ENCODE measurements at places on chromosomes 7 and 10.
A peak's percentile ranks its signal among the peaks of the same experiment; 100 is the strongest.

- no peak for DNase-seq
These were observed 22.3 kb upstream of the PRRT4 start for GRCh38 chr7:128383776-128384175.

- DNase-seq = no peak
These were observed 2.9 kb downstream of the RBP4 start for GRCh38 chr10:93598157-93598556.

GRCh38 chr7:82319674-82320118, 123.9 kb downstream of the CACNA2D1 start:
- DNase-seq = peak; percentile 79

GRCh38 chr7:84042110-84042539, 152.5 kb downstream of the SEMA3A start:
- DNase-seq = no peak

DNA sequence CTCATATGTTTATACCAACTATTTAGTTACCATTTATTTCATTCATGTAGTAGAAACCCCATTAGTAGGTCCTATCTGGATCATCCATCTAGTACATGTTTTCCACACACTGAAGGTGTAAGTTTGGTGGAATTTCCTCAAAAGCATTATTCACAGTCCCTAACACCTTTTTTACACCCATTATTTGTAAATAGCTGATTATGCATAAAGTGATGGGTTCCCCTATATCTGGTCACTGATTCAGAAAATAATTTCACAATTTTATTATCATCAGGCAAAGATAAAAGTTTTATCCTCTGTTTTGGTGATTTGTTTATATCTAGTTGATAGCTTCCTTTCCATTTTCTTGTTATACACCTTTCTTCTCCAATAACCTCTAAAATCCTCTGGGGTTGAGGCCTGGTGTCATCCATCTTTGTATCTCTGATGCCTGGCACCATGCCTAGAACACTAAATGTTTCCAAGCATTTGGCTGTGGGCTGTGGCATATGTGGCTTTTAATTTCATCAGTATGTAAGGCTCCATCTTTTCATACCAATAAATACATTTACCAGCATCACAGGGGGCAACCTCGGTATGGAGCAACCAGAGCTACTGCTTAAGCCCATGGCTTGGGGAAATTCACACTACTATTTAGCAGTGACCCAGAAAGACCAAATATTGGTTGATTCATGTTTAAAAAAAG, 1089.5 kb upstream of the LRRN3 start:
- DNase-seq = no peak

GRCh38 chr10:47378183-47378510, 5.9 kb downstream of the ZNF488 start:
- DNase-seq = no peak

GRCh38 chr10:42790835-42791234, 8.2 kb downstream of the BMS1 start:
- no peak for DNase-seq

GRCh38 chr10:116627386-116627933, 6.7 kb downstream of the PNLIPRP2 start:
- DNase-seq = no peak

DNA sequence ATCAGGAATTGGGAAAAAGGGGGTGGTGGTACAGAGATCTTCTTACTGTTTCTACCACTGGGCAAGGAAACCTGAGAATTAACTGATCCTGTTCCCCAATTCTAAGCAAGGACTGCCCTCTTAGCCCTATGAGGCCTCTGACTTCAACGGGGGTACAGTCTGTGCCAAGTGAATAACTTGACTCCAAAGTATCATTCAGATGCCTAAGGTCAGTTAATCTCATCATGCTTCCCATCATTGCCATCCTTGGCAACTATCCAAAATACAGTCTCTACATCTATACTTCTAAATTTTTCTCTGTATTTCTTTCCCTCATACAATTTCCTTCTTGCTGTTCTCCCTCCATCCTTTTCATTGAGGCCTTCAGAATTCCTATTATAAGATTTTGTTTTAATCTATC, 10.5 kb downstream of the PPP3CB start:
- no peak for DNase-seq

DNA sequence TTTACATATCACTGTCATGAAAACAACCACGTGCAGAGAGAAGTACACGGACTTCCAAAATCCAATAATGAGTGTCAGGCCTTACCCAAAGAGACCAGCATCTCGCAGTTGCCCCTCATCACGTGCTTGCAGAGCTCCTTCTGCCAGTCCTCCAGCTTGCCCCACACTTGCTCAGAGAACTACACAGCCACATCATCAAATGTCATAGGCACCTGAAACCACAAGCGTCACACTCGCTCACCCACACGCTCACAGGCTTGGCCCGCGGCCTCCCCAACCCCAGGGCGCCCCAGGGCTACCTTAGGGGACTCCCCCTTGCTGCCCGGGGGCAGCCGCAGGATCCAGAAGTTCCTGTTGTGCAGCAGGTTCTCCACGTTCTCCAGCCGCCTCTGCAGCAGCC, 123.4 kb upstream of the ZNF746 start:
- no peak for DNase-seq

DNA sequence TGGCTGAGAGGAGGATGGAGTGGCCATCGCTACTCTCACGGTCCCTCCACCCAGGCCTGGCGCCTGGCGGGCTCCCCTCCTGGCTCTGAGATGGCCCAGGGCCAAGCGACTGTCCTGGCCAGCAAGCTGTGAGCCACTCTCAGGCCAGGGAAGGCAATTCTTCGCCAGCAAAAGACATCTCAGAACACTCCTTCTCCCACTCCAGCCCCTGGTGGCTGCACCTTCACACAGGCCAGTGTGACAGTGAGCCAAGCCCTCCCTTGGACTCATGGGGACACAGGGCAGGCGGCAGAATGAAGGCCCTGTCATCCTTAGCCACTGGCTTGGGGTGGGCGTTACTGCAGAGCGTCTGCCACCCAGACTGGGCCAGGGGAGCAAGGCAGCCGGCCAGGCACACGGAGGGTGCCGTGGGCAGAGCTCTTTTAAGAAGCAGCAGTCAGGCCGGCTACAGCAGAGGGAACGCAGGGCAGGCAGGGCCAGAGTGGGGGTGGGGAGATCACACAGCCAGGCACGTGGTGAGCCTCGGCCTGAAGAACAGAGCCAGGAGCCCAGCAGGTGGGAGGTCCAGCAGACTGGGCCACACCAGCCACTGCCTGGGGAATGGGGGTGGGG, 14.4 kb downstream of the STK32C start:
- no peak for DNase-seq

- DNase-seq = peak; percentile 7
These were observed 102.7 kb downstream of the ZNF248 start for GRCh38 chr10:37754538-37755323.

DNA sequence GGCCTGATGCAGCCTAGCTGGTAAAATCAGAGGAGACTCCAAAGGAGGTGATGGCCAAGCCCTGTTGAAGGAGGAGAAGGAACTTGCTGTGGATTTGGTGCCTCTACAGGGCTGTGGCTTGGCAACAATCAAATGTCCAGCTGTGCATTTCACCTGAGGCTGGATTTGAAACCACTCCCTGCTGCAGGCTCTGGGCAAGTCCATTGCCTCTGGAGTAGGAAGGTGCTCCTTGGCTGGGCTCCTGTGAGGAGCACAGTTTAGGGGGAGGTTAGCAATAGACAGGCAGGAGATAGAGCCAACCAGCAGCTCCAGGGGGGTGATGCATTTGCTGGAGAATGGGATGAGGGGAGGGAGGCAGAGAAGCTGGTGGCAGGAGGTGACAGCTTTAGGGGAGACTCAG, 26.5 kb downstream of the CDH23 start:
- DNase-seq = no peak

DNA sequence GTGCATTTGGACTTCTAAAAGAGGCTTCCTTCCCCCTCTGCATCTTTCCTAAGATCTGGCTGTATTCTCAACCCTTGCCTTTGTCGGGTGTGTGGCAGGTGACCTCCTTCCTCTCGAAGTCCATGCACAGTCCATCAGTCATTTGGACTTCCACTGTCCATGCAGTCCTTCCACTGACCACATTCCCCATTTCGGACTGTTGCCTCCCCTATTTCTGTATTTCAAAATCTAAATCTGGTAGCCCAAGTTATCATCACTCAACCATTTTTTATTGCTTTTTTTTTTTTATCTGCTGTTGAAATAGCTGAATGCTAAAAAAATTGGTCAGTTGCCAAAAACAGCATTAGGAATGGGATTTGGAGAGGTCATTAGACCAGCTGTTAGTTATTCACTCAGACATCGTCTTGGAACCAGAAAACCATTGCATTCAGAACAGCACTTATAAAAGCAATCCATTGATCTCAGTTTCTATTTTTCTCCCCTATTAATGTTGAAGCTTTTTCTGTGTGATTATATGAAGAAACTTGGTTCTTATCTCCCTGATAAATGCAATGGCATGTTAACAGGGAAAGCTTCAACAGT, 575.6 kb downstream of the KIF20B start:
- DNase-seq = no peak

GRCh38 chr7:100384628-100385294, 11.5 kb downstream of the PILRA start:
- no peak for DNase-seq

DNA sequence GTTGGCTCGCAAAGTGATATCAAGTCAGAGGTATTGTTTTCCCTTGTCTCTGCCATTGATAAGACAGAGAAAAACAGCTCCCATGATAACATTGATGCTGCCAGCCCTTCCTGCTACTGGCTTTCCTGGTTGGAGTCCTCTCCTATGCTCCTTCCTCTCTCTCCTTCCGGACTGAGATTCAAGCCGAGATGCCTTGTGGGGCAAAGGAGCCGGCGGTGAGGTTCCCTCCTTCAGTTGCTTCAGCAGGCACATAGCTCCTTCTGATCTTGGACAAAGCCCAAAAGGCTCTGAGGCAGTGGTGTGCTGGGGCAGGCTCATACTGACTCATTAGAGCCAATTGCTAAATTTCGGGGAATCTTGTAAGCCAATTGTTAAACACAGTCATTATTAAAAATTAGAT, 8.8 kb upstream of the ZCCHC24 start:
- no peak for DNase-seq

DNA sequence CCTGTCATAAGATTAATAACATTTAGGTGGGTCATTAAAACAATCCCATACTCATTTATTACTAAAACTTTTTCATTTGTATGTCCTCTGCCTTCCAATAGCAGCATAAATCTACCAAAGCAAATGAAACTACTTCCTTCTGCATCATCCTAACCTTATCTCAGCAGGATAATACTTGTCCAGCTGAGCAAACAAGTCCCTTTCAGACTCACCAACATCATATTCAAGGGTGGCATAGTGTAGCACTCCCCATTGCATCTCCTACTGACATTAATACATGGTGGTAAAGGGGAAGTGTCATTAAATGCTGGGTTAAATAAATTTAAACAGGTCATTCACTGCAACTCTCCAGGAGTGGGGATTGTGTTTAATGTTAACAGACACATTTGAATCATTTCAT, 3.4 kb upstream of the MINDY3 start:
- DNase-seq = no peak

GRCh38 chr7:74362266-74362665, 73.1 kb downstream of the CLIP2 start:
- no peak for DNase-seq

DNA sequence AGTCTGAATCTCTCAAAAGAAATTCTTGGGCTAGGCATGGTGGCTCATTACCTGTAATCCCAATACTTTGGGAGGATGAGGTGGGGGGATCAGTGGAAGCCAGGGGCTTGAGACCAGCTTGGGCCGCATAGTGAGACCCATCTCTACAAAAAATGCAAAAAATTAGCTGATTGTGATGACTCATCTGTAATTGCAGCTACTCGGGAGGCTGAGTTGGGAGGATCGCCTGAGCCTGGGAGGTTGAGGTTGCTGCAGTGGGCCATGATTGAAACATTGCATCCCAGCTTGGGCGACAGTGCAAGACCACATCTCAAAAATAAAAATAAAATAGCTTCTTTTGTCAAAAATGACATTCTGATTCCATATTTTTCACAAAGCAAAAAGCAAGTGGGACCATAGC, 644.8 kb upstream of the FOXK1 start:
- no peak for DNase-seq

- DNase-seq = no peak
These were observed 395.9 kb downstream of the TFEC start for GRCh38 chr7:115634633-115635032.

GRCh38 chr10:50992972-50993766, 81.1 kb upstream of the PRKG1 start:
- no peak for DNase-seq

GRCh38 chr10:129741280-129741977, 222.6 kb downstream of the EBF3 start:
- no peak for DNase-seq

DNA sequence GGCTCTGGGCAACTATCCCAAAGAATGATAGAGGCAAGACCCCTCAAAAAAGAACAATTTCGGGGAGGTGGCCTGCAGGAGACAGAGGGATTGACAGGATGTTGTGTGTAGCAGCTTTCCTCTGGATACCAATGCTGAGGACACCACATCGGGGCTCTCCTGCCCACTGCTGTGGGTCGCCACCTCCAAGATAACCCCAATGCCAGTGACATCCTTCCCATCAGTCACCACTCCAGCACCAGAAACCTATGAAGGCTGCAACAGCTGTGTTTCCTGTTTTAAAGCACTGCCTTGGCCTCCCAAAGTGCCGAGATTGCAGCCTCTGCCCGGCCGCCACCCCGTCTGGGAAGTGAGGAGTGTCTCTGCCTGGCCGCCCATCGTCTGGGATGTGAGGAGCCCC, 17.6 kb downstream of the ARHGAP19 start:
- no peak for DNase-seq

DNA sequence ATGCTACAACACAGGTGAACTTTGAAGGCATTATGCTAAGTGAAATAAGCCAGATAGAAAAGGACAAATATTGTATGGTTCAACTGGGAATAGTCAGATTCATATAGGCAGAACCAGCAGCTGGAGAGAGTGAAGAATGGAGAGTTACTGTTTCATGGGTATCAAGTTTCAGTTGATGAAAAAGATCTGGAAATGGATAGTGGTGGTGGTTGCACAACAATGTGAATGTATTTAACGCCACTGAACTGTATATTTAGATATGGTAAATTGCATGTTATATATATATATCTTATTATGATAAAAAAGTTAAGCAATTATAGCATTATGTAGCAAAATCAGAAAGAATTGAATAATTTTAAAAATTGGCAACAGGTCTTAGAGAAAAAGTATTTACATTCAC, 3.9 kb downstream of the LMBR1 start:
- no peak for DNase-seq

DNA sequence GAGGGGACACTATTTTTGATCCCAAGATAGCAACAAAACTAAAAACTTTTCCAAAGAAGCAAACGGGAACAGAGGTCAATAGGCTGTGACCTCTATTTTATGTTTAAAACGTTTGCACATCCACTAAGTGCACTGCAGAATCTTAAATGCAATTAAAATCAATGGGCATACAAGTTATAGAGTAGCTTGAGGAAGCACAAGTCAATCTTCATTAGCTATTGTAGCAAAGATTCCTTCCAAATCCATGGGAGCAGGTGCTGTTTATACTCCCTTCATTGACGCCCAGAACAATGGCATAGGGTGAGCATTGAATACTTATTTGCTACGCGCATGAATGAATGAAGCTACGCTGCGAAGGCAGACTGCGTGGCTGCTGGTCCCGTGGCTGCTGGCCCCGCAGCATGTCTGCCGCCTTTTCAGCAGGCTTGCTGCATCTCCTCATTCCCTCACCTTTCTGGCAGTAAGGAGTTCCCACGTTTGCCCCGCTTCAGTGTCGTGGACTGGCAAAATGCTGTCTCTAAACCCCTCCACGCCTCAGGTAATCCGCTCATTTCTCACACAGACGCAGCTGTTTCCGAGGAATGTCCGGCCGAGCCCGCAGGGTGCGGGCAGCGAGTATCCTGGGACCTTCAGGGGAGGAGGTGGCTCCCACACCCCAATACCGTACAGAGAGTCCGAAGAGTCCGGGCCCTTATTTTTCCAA, 754 bp upstream of the PHYHIPL start:
- peak; percentile 69 for DNase-seq

All from nucleus accumbens (tissue), 56 donors.